ENCODE measurements at places on chromosomes 6 and 20.
A peak's percentile ranks its signal among the peaks of the same experiment; 100 is the strongest.

DNA sequence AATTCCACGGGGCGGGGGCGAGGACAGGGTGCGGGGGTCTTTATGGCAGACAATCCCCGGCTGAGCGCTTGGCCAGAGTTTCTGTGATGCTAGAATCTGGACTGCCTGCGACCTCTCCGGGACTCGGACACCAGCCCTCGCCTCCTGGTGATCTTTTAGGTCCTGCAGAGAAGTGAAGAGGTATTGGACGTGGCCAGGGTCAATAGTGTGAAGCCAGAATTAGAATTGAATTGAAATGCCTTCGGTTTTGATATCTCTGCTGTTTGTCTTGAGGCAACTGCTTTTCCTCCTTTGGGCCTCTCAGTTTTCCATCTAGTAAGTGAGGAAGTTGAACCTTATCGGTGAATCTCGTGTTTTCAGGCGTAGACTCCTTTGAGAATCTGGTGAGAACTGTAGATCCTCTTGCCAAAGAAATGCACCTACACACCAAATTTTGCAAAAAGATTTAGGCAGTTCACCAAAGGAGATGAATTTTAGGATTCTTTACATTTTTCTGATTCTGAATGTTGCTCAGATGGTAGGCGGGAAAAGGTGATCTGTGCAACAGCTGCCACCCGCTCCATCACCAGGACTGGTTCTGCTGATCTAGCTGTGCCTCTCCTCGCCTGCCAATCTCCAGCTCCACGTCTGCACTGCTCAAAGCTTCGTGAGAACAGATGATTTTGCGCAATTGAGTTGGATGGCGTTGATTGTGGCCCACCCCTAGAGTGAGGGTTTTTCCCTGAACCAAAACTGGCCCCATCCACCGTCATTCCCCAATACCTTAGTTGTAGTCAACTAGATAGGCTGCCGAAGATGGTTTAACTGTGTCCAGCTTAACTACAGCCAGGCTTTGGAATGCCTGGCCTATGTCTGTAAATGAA, 837 bp upstream of the OSER1 start:
- DNase-seq = peak; percentile 70

- DNase-seq = no peak
Measured at GRCh38 chr6:111626441-111626840, 20.8 kb upstream of the TRAF3IP2 start.

DNA sequence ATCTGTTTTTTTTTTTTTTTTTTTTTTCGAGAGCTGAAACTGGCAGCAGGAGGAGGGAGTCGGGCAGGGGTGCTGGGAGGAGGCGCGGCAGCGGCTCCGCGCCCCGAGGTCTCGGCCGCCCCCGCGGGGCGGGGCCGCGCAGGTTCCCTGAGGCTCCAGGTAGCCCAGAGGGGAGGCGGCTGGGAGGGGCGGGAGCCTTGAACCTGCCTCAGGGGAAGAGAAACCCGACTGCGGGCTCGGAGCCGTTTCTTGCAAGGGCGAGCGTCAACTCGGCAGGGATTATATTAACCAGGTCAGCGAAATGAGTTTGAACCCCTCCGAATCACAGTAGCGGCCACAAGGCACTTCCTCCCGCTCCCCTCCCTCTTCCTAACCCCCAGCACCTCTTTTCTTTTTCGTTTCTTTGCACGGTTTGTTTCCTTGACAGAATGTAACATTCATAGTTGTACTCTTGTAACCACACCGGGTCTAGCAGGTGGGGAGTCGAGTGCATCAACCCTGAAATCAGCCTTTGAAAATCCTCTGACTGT, 2.0 kb downstream of the MYB start:
- no peak for DNase-seq

GRCh38 chr20:63915471-63915870, 20.5 kb downstream of the DNAJC5 start:
- DNase-seq = no peak

DNA sequence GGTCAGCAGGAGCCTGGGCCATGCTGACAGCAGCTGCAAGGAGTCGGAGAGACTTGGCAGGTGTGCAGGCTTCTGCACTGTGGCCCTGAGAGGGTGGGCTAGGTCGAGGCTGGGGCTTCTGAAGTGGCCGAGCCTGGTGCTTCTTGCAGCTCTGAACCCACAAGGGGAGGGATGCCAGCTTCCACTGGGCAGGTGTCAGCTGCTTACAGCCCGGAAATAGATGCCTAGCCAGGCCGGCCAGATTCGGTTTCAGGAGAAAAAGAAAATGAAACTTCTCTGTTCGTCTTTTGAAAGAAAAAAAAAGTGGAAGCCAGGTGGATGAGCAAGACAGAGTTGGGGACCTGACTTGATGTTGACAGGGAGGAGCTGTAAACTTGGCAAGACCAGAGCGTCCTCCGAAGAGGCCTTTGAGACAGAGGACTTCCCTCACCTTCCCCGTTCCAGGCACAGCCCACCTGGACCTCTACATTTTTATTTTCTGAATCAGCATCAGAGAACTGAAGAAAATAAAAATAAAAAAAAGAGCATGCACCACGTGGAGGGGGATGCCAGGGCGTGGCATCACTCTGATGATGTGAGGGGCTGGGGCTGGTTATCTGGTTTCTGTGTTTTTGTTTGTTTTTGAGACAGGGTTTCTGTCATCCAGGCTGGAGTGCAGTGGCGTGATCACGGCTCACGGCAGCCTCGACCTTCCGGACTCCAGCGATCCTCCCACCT, at the start of gene ZBP1:
TSS of gene ZBP1 (minus strand) at position 153 of the 717 bp plus-strand sequence. CDS start at position 22, 131 bp downstream.
- DNase-seq = no peak

DNA sequence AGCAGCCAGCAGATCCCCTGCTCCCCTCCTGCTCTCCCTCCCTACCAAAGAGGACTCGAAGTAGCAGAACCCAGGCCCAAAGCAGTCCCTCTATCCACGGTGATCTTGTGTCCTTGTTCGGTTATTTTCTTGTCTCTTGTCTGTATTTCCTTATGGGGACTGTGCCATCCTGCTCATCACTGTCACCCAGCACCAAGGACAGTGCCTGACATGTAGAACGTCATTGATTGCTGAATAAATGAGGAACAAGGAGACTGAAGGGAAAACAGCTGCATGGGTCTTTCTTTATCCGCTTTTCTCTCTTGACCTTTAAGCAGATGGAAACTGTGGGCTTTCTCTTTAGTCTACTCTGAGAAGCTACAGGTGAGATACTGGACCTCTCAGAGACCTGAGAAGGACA, 29.4 kb upstream of the ZNF831 start:
- no peak for DNase-seq

GRCh38 chr20:57160985-57161384, 105.5 kb downstream of the BMP7 start:
- no peak for DNase-seq

GRCh38 chr6:159267165-159267564, 98.0 kb downstream of the FNDC1 start:
- no peak for DNase-seq

- DNase-seq = no peak
Measured at GRCh38 chr6:137025786-137026730, 18.7 kb downstream of the IL20RA start.

DNA sequence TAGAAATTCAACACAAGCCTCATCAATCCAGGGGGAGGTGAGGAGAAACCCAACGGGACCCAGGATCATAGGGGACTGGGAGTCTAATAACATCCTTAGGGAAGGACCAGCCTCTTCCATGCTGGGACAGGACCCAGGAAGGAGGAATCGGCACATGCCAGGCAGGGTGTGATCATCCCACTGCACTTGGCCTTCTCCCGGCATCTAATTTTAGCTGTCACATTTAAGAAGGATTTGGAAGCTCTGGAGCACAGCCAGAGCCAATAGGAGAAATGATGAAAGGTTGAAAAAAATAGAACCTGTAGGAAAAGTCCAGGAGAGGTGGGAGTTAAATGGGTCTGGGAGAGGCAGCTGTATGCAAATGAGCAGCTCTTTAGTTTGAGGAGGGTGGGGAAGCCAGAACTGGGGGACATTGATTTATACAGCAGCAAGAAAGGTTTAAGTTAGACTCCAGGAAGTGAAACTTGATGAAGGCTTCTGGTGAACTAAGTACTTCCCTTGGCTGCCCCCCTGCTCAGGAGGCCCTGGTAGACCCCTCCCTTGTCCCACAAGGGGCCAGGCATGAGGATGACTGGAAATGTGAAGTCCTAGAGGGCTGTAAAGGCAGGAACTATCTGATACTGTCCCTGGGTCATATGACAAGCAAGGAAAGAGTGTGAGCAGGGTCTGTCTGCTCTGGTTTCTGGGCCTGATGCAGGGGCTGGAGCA, 260.3 kb downstream of the LRFN2 start:
- peak; percentile 21 for DNase-seq

- no peak for DNase-seq
Measured at GRCh38 chr20:50762045-50762422, 30.7 kb downstream of the PARD6B start.

DNA sequence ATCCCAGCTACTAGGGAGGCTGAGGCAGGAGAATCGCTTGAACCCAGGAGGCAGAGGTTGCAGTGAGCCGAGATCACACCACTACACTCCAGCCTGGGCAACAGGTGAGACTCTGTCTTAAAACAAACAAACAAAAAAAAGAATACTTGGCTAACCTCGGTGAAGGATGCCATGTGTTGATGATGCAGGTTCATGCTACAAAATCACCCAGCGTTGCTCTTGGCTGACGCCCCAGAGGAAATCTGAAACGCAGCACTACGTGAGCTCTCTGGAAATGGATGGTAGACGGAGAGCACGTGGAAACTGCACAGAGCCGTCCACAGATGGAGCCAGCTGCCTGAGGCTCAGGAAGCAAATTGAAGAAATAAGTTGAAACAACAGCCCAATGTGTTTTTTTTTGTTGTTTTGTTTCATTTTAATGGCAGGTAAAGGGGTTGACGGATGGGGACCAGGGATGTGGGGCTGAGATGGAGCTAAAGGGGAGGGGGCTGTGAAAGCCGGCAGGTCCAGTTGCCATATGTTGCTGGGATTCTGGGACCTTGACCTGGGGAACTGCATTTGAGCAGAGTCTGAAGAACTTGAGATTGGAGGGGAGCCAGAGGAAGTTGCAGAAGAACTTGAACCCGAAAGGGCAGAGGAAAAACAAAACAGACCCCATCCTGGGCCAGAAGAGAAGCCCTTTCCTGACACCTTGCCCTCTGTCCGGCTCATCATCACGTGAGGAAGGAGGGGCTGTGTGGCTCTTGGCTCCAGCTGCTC, 12.8 kb upstream of the MANBAL start:
- DNase-seq = peak; percentile 64

- no peak for DNase-seq
Measured at GRCh38 chr20:35166242-35166830, 5.5 kb upstream of the PROCR start.

- no peak for DNase-seq
Measured at GRCh38 chr6:133899556-133899955, 10.6 kb downstream of the TCF21 start.

GRCh38 chr6:105596284-105596755, 193.4 kb upstream of the PREP start:
- no peak for DNase-seq

Data from SK-N-DZ (cell line).